ENCODE measurements at places on chromosomes 4 and X.

DNA sequence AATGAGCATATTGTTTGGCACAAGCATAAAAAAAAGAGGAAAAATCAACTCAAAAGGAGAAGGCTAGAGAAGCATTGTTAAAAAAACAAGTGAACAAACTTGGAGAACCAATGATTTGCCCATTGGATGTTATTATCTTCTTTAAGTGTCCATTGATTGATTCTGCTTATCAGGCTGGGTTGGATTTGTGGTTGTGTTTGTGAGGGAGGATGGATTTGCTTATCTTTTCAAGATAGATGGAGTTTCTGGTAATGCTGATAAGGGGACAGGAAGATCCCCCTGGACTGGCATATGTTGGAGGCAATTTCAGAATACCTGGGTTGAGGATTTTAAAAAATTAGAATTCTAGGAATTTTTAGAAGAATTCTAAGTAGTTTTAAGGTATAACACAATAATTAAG is 41.8 kb upstream of the TMEM192 start:
- DNase-seq = no peak

GRCh38 chrX:40628506-40628905 is 5.3 kb downstream of the MPC1L start:
- no peak for DNase-seq

GRCh38 chr4:73988061-73988460 is at the start of gene PPBP:
Gene PPBP (minus strand): TSS chr4:73988190. CDS start chr4:73988103, 87 bp downstream.
- no peak for DNase-seq

GRCh38 chrX:19543020-19543715 is 27.9 kb upstream of the MAP3K15 start:
- no peak for DNase-seq

GRCh38 chr4:8247047-8247930 is 22.3 kb upstream of the HTRA3 start:
- no peak for DNase-seq

- DNase-seq = no peak
These were observed 166.8 kb upstream of the MAMLD1 start for GRCh38 chrX:150196285-150196684.

DNA sequence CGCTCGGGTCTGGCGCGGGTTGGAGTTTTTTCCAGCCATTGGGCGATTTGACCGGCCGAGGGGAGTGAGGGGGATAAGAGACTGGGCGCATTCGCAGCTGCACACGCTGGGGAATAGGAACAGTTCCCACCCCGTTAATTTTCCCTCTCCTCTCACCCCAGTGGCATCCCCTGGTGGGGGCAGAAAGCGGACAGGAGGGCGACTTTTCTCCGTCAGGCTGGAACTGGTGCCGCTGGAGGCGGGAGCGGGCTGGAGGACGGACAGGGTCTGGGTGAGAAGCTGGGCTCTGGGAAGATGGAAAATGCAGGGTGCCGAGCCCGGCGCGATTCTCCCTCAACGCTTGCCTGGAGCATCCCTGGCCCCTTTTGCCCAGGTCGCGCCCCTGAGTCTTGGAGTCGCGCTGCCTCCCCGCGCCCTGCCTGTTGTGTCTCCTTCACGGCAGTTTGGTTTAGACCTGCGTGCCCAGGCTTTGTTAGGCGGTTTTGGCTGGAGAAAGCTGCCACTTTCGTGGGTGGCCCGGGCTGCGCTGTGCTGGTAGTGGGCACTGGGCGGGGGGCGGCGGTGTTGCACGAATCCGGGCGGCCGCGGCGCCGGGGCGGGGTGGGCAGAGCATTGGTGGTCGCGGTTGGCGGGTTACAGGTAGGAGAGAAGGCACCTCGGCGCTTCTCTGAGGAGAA is 2.0 kb downstream of the ADGRL3 start:
- DNase-seq = no peak

- no peak for DNase-seq
These were observed 2.5 kb upstream of the LNX1 start for GRCh38 chr4:53593765-53594164.

Measured in stimulated activated CD8-positive, alpha-beta memory T cell treated with anti-CD3 and anti-CD28 coated beads, Interleukin-4, amount 100 ng/mL, for 24 hours (primary cell).